ENCODE measurements at places on chromosomes 7 and 10. TPM values are rescaled to one million over a fixed set of nuclear protein-coding genes. Genes with fewer than 3 reads are reported as not detected.

GRCh38 chr10:91137822-91138221 is 82.6 kb upstream of the PCGF5 start:
- H3K27me3 ChIP-seq, result peaks cover 11% of the 10 kb centered on the region
- H3K4me1 ChIP-seq, result peaks cover 4% of the 10 kb centered on the region
- H3K27ac ChIP-seq, result no peak overlapping the region
- no peak overlapping the region for H3K4me3 ChIP-seq
- no peaks in the 10 kb centered on the region for H3K36me3 ChIP-seq

- no peaks in the 10 kb centered on the region for H3K27me3 ChIP-seq
- H3K36me3 ChIP-seq, result peaks cover 7% of the 10 kb centered on the region
- H3K4me3 ChIP-seq, result no peak overlapping the region
- DNase-seq, result no peak
- no peak overlapping the region for H3K27ac ChIP-seq
Observed at GRCh38 chr7:22581099-22581498, 81.1 kb upstream of the STEAP1B start.

DNA sequence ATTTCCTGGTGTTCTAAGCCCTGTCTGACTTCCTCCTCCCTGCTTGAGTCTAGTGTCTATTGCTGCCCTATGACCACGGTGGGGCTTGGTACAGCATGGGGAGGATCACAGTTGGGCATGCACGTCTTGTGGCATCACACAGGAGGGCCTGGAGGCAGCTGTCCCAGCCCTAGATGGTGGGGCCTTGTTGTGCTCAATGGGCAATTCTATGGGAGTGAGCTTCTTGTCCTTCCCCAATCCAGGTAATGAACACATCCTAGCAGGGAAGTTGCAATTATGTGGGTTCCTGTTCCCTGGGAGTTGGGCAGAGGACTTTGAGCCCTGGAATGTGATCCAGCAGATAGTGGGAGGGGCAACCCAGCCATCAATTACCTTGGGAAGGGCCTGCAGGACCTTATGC is 10.8 kb upstream of the FAM3C start:
- H3K36me3 ChIP-seq, result no peaks in the 10 kb centered on the region
- DNase-seq, result no peak
- no peaks in the 10 kb centered on the region for H3K27me3 ChIP-seq
- H3K4me1 ChIP-seq, result no peaks in the 10 kb centered on the region
- no peak overlapping the region for H3K4me3 ChIP-seq
- no peak overlapping the region for H3K27ac ChIP-seq

DNA sequence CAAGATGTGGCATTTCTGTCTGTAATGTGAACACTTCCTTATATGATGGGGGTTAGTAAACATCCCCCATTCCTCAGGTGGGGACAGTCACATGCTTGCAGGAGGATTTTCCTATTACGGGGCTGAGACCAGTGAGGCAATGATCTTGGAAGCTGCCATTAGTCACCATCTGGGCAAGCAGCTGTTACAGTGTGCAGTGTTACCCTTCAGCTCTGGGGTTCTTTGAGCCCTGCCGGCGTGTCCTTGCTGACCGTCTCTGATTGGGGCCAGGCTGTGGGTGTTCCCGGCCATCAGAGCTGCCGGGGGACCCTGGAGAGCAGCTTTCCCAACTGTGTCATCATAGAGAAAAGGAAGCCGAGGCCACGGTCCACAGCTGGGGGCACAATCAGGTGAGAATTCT is 126.8 kb upstream of the FAM20C start:
- H3K27ac ChIP-seq, result no peak overlapping the region
- peak; percentile 22 for DNase-seq
- H3K4me3 ChIP-seq, result no peak overlapping the region
- H3K27me3 ChIP-seq, result no peaks in the 10 kb centered on the region
- H3K4me1 ChIP-seq, result no peaks in the 10 kb centered on the region

DNA sequence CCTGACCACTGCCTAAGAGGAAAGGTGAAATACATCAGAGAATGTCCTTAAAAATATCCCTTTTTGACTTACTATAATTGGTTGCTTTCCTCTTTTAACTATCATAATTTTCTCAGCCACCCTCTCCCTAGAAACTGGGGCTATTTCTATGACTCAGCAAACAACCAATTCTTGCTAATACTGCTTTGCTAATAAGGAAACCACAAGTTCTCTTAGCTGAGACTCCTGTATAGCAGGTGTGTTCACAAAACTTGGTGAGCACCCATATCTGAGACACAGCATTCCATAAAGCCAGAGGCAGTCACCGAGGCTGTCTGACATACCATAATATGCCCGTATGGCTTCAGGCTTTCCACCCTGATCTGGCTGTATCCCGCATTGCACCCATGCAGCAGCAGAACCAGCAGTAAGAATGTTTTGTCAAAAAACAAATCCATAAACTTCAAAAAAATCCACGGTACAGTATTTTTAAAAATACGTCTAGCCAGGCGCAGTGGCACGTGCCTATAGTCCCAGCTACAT is 191.7 kb upstream of the C7orf33 start:
- H3K4me1 ChIP-seq, result peaks cover 6% of the 10 kb centered on the region
- H3K4me3 ChIP-seq, result no peak overlapping the region
- peak; percentile 3 for DNase-seq
- H3K27ac ChIP-seq, result no peak overlapping the region
- H3K27me3 ChIP-seq, result peaks cover 18% of the 10 kb centered on the region

- peak; percentile 58 for DNase-seq
Observed at GRCh38 chr7:155789001-155789725, 23.1 kb downstream of the SHH start.

CALHM1 gene
- total RNA-seq, result not detected

DNA sequence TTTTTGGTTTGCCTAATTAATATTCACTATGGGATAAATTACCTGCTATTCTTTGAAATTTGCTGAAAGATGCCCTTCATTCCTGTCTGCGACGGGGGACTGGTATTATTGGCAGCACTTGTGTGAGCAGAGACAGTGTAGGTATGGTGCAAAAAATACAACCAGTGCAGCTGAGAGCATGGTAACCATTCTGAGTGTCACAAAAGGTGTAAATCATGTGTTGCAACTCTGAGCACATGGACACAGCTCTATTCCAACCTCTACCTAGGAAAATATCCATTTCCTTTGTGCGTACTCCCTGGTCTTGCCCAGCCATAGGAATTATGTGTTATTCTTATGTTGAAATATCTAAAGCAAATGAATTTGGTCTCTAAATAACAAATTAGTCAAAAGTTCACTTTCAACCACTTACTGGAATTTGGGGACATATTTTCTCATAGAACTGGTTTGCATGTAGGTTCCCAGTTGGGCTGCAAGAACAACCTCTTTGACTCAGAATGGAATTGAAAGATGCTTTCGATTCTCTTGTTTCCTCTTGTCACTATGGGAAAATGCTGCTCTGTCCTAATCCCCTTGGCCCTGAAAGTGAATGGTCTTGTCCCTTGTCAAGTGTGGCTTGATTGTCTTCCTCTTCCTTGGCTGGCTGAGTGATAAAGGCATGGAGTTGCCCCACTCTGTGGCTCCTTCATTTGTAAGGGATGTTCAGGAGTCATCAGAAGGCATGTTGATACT is 57.0 kb downstream of the CELF2 start:
- peaks cover 8% of the 10 kb centered on the region for H3K4me1 ChIP-seq
- DNase-seq, result no peak
- no peak overlapping the region for H3K4me3 ChIP-seq
- no peak overlapping the region for H3K27ac ChIP-seq
- no peaks in the 10 kb centered on the region for H3K27me3 ChIP-seq

SPDYE11 gene
- total RNA-seq, result not detected

- no peak overlapping the region for H3K4me3 ChIP-seq
- no peaks in the 10 kb centered on the region for H3K4me1 ChIP-seq
- no peak overlapping the region for H3K27ac ChIP-seq
- no peak for DNase-seq
Observed at GRCh38 chr7:69335331-69335730, 262.9 kb upstream of the AUTS2 start.

UTF1 gene
- not detected for total RNA-seq

DNA sequence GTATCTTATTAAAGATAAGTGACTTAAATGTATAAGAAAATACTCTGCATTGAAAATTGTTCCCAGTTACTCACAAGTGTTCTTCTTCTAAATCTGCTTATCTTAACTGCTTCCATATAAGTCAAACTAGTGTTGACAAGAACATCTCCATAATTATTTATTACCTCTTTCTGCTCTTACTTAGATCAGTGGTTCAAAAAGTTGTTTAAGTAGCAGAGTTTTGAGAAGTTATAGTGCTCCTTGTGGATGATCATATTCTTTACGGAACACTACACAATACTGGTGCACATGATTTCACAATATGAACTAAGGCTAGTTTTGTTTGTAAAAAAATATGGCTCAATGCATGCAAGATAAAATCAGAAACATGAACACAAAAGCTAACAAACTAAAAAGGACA is 168.4 kb downstream of the SEMA3D start:
- H3K4me1 ChIP-seq, result no peaks in the 10 kb centered on the region
- H3K4me3 ChIP-seq, result no peak overlapping the region
- no peaks in the 10 kb centered on the region for H3K27me3 ChIP-seq
- no peak overlapping the region for H3K27ac ChIP-seq
- DNase-seq, result no peak

CALY gene
- total RNA-seq, result not detected

DNA sequence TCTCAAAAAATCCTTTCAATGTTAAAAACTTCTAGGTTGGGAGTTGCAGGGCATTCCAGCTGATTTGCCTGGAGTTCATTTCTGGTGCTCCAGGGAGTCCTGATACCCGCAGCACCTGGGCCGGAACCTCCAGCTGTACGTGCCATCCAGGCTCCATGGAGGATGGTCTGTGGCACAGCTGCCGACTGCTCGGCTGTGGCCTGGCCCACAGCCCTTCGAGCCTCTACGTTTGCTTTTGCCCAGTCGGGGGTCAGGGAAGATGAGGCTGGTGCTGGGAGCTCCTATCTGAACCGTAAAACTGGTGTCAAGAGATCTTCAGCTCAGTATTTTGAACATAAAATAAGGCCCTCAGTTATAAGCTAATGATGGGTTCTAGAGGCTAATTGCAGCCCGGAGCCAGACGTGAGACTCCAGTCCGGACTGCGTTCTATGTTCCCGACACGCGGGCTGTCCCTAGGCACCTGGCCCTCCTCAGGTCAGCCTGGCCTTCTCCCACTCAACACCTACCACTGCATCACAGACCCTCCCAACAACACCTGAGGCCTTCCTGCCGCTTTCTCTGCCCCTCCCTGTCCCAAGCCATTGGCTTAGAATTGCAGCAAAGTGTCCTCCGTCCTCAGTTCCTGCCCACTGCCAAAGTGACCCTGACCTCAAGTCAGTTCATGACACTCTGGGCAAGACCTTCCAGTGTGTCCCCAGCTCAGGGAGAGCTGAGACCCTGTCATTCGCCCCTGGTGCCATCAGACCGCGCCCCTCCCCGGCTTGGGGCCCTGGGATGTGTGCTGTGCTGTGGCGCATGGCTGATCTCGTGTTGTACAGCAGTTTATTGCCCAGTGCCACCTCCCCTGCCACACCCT is 64.2 kb upstream of the DNAJB6 start:
- H3K27me3 ChIP-seq, result no peaks in the 10 kb centered on the region
- DNase-seq, result no peak
- peaks cover 23% of the 10 kb centered on the region for H3K4me1 ChIP-seq
- peaks cover 49% of the 10 kb centered on the region for H3K36me3 ChIP-seq

- H3K36me3 ChIP-seq, result no peaks in the 10 kb centered on the region
- no peak overlapping the region for H3K27ac ChIP-seq
- peaks cover 24% of the 10 kb centered on the region for H3K27me3 ChIP-seq
- no peak for DNase-seq
- no peak overlapping the region for H3K4me3 ChIP-seq
Observed at GRCh38 chr10:16258291-16259040, 178.3 kb upstream of the PTER start.

CCDC146 gene
- 2.7 TPM for total RNA-seq

FAM180A gene
- total RNA-seq, result not detected

PTPRN2 gene
- total RNA-seq, result 4.5 TPM

XRCC2 gene
- total RNA-seq, result 5.2 TPM

LRRC17 gene
- total RNA-seq, result 0.21 TPM

OR2A1 gene
- total RNA-seq, result not detected

DNA sequence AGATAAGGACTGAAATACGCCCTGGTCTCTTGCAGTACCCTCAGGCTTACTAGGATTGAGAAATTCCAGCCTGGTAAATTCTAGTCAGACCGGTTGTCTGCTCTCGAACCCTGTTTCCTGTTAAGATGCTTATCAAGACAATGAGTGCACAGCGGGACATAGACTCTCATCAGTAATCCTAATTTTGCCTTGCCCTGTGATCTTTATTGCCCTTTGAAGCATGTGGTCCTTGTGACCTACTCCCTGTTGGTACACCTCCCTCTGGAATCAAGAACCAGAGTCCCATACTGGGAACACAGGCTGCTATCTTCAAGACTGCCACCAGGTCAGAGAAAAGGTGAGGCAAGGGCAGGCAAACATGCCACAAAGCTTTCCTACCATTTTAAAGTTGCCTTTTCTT is 7.2 kb downstream of the C10orf53 start:
- no peak overlapping the region for H3K4me3 ChIP-seq
- H3K36me3 ChIP-seq, result no peaks in the 10 kb centered on the region
- H3K4me1 ChIP-seq, result peaks cover 10% of the 10 kb centered on the region
- DNase-seq, result no peak

DNA sequence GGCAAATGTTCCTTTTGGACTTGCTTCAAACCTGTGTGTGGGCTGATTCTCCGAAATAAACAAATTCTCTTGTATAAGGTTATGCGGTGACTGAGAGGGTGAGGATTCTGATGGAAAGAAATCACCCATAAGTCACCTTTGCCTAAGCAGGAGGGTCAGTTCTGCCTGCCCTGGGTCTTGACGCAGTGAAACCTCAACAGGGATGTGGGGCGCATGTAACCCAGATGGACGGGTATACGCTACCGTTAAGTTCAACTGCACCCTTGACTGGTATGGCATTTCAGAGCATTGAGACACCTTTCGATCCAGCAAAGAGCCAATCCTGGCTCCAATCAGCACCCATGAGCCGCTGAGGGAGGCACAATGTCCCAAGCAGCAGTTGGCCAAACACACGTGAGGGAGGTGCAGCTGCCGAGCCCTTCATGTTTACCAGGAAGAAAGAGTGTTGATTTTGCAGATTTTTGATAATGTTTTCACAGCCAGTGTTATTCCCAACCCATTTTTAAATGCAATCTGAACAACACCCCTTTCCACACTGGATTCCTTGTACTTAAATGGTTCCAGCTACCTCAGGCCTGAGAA is 48.1 kb downstream of the SORBS1 start:
- H3K36me3 ChIP-seq, result no peaks in the 10 kb centered on the region
- no peaks in the 10 kb centered on the region for H3K27me3 ChIP-seq
